ENCODE measurements at places on chromosomes 12 and 14. TPM values are rescaled to one million over a fixed set of nuclear protein-coding genes. Genes with fewer than 3 reads are reported as not detected.
A peak's percentile ranks its signal among the peaks of the same experiment; 100 is the strongest.

- no peak for DNase-seq
These were observed 12.9 kb upstream of the RND1 start for GRCh38 chr12:48878548-48878947.

- peak; percentile 10 for DNase-seq
These were observed 93.7 kb downstream of the SPTSSA start for GRCh38 chr14:34368115-34368970.

DNA sequence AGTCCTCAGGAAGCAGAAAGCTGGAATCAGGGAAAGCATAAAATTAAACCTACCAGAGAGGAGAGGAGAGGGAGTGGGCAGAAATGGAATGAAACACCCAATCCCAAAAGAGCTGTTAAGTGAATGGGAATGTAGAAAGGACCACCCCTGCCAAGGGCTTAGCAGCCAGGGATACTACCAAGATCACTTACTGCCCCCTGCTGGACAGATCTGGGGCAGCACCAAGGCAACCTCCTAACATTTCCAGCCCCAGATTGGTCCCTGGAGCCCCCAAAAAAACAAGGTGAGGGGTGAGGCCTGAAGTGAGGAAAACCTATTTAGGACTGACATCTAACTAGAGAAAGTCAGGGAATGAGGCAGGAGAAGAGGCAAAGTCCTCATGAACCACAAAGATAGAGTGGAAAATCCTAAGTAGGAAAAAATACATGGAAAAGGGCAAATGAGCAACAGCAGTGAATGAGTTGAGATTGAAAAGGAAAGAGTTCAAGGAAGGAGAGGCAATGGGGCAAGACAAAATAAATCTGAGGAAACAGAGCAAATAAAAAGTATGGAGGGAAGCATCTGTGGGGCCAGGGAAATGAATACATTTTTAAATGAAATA is 11.2 kb upstream of the FKBP11 start:
- DNase-seq, result peak; percentile 79

DNA sequence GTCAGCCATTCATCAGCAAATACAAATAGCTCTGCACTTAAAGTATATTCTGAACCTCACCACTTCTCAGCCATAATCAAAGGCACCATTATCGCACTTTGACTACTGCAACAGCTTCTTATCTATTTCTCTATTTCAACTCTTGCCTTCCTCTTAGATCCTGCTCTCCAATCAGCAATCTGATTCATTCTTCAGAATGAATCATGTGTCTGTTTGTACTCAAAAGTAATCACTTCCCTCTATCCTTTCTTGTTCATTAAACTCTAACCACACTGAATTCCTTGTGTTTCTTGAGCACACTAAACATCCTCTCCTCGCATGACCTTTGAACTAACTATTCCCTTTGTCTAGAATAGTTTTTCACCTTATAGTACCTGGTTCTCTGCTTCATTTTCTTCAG is 12.8 kb upstream of the OR4E1 start:
- DNase-seq, result no peak

DNA sequence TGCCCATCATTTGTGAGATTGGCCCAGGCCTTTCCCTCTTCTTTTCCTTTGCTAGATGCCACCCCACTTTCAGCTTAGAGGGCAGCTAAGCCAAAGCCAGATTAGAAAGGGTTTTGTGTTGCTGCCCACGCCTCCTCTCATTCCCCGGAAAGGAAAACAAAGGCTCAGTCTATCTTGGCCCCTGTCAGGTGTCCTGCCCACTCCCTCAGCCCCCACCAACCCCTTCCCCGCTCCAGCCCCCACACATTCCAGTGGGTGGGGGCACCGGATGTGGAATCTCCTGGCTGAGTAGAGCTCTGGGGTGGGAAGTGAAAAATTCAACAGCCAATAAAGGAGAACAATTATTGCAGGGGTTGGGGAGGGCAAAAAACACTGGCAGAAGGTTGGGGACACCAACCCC is 2.2 kb downstream of the BLOC1S1 start:
- DNase-seq, result no peak

DNA sequence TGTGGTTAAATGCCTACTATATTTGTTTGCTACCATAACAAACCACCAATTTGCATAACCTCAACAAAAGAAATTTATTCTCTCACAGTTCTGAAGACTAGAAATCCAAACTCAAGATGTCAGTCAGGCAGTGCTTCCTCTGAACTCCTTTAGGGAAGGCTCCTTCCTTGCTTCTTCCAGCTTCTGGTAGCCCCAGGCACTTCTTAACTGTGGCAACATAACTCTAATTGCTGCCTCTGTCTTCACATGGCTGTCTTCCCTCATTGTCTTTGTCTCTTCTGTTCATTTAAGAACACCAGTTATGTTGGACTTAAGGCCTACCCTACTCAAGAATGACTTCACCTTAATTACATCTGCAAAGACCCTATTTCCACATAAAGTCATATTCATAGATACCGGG is 206.9 kb downstream of the SYT1 start:
- DNase-seq, result no peak

DNA sequence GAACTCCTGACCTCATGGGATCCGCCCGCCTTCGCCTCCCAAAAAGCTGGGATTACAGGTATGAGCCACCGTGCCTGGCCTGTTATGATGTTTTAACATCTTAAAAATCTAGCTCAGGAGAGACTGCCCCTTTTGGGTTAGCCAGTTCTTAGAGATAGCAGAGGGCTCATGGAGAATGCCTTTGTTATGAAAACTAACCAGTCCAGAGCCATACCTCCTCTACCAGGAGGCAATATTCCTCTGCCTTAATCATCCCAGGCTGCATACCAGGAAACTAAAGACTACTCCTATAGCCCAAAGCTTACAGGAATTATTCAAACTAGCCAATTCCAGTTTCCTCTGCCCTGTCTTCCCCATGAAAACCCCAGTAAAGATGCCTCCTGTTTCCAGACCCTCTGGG is 96.0 kb upstream of the MDM1 start:
- DNase-seq, result no peak

DNA sequence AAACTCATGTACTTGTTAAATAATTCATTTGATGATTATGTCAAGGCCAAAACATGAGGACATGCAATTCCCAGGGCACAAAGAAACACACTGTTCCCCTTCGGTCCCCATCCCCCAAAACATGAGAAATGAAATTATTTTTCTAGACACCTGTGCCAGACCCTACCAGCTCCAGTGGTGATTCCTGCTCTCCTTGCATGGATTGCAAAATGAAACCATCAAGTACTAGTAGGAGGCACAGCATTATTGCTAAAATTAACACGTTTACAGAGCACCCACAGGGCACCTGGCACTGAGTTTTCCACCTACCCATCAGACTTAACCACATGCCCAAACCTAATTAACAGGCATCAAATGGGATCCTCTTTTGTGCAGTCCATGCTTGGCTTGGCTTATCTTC is 76.6 kb downstream of the ZFC3H1 start:
- DNase-seq, result no peak

- DNase-seq, result peak; percentile 47
These were observed 93.8 kb downstream of the MED13L start for GRCh38 chr12:116183741-116184141.

DNA sequence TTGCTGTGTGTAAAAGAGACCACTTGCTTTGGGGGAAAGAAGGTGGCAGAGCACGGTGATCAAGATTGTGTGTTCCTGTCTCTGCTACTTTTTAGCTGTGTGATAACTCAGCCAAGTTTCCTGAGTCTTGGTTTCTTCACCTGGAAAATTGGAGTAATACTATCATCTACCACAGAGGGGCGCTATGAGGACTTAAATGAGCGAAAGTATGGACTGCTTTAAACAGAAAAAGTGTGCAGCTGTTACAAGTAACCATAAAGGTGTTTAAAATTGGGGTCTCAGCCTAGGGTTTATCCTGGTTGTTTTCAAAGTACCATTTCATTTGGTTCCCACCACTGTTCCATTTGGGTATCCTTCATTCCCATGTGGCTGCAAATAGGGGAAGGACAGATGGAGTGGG is 65.9 kb upstream of the WSCD2 start:
- no peak for DNase-seq

- no peak for DNase-seq
These were observed 11.8 kb upstream of the PHLDA1 start for GRCh38 chr12:76043377-76043776.

DNA sequence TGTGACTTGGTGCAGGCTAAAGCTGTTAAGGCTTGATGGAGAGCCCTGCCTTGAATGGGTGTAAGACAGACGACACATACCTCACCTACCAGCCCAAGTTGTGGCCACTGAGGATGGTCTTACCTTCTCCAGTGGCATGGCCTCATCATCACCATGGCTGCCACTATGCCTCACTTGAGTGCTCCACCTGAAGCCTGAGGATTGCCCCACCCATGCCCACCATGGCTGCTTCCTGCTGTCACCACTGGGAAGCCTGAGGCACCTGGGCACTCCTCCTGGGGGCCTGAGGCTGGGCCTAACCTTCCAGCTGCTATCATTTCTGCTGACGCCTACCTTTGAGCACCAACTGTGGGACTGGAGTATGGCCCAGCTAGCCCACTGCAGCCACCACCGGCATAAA is 1605.7 kb upstream of the FLRT2 start:
- no peak for DNase-seq

DNA sequence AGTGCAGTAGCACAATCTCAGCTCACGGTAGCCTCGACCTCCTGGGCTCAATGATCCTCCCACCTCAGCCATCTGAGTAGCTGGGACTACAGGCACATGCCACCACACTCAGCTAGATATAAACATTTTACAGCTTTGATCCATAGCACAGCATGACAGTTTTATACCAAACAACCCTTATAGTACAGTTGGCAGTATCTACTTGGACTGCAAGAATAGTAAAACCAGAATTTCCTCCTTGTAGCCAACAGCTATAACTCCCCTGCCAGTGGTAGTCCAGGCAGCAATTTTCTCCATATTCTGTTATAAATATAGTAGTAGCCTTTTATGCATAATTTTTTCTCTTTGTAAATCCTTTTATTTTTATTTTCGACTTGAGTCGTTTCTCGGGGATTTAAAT is 317.0 kb downstream of the FUT8 start:
- DNase-seq, result no peak

- no peak for DNase-seq
These were observed 90.1 kb downstream of the HELB start for GRCh38 chr12:66392266-66392915.

DNA sequence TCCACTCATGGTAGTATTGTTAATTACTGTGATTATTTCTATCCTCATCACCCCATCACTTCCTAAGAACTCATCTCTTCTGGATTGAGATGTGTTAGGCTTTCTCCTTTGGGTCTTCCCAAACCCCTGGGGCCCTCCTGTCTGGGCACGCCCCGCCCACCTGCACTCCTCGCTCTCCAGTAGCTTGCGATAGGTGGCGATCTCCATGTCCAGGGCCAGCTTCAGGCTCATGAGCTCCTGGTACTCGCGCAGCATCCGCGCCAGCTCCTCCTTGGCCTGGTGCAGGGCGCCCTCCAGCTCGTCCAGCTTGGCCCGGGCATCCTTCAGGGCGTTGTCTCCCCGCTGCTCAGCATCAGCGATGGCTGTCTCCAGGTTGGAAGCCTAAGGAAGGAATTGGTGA is 6.8 kb downstream of the KRT71 start:
- no peak for DNase-seq

GRCh38 chr12:41621291-41621690 is 433.2 kb downstream of the PDZRN4 start:
- DNase-seq, result no peak

DNA sequence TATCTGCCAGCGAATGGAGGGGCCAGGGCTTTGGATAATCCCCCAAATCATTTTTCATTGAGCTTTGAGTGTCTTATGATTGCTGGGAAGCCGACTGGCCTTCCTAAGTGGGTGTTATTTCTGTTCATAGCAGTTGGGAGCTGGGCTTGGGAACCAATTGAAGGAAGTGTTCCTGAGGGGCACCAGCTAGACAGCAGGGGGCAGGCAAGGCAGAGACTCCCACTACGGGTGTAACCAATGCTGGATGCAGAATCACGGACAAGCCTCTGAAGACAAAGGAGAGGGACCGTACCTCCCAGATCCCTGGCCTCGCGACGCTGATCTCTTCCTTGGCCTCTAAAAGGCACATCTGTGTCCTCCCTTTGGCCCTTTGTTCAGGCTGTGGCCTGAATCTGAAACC is 149.0 kb upstream of the PRMT8 start:
- peak; percentile 4 for DNase-seq

GRCh38 chr12:124210991-124211577 is 83.8 kb upstream of the RFLNA start:
- no peak for DNase-seq

DNA sequence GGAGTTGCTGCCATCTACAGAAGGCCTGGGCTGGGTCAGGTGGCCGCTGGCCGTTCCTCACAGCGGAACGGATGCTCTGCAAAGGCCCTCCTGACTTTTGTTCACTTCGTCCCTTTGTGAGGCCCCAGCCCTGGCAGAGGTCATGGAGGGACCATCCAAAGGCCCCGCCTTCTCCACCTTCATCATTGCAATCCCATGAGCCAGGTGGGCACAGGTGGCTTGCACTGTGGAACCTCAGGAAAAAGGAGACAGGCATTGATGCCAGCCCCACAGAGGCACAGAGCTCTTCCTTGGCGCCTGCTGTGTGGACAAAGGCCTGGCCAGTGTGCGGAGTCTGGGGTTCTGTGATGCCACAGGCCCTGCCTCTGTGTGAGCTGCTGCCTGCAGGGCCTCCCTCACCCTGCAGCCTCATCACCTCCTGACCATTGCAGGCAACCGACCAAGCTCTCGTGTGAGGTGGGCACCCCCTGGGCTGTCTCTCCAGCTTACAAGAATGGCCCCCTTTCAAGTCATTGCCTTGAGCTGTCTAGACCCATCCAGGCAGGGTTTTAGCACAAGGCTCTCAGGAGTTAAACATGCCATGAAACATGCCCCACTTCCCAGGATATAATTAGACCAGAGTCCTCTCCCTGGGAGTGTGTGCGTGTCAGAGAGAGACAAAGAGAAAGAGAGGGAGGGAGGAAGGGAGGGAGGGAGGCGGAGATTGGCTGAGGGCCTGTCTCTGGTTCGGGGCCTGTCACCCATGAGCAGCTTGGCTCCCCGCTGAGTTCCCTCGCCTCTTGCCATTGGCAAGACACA is 19.3 kb downstream of the NFKBIA start:
- DNase-seq, result peak; percentile 93

DNA sequence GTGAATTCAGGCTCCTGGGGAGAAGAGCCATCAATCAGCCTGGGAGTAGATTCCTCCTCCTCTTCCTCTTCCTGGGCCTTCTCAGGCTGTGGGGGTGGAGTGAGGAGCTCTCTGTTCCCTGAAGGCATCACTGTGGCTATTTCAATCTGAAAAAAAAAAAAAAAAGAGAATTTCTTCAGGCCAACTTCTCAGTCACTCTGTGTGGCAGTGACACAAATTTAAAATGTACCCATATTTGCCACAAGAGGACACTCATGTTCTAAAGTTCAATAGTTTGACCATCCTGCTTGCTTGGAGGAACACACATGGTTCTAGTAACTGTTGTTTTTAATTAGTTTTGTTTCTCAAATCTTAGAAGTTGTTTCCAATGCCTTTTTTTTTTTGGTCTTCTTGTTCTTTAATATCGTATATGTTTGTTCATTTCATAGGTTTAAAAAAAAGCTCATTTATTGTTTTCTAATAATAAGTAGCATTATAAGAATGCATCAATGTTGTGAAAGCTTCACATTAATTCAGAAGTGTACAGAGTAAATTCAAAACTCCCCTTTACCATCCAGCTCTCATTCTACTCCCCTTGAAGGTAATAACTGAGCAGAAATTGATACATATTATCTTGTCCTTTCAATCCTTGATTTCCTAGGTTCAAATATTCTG is 23.3 kb upstream of the CCER1 start:
- DNase-seq, result peak; percentile 79

Gene KERA
- total RNA-seq, result not detected

Gene TBX3
- total RNA-seq, result 18.6 TPM

Gene PTPRB
- total RNA-seq, result 6.5 TPM

Gene SAMD4A
- total RNA-seq, result 36.7 TPM

Gene SLC25A21
- 0.90 TPM for total RNA-seq

Gene GOLGA3
- total RNA-seq, result 102 TPM

Gene E2F7
- 10.3 TPM for total RNA-seq

Gene PRKCH
- total RNA-seq, result 2.3 TPM

Gene SRRM4
- total RNA-seq, result not detected

Gene MEG3
- total RNA-seq, result 32.5 TPM

Data from IMR-90 (cell line).